ENCODE measurements at places on chromosomes 6 and 20.
A peak's percentile ranks its signal among the peaks of the same experiment; 100 is the strongest.

- DNase-seq = no peak
Observed at GRCh38 chr20:37366743-37367142, 20.8 kb downstream of the SRC start.

- DNase-seq = no peak
Observed at GRCh38 chr20:58549231-58550209, 34.3 kb upstream of the APCDD1L start.

DNA sequence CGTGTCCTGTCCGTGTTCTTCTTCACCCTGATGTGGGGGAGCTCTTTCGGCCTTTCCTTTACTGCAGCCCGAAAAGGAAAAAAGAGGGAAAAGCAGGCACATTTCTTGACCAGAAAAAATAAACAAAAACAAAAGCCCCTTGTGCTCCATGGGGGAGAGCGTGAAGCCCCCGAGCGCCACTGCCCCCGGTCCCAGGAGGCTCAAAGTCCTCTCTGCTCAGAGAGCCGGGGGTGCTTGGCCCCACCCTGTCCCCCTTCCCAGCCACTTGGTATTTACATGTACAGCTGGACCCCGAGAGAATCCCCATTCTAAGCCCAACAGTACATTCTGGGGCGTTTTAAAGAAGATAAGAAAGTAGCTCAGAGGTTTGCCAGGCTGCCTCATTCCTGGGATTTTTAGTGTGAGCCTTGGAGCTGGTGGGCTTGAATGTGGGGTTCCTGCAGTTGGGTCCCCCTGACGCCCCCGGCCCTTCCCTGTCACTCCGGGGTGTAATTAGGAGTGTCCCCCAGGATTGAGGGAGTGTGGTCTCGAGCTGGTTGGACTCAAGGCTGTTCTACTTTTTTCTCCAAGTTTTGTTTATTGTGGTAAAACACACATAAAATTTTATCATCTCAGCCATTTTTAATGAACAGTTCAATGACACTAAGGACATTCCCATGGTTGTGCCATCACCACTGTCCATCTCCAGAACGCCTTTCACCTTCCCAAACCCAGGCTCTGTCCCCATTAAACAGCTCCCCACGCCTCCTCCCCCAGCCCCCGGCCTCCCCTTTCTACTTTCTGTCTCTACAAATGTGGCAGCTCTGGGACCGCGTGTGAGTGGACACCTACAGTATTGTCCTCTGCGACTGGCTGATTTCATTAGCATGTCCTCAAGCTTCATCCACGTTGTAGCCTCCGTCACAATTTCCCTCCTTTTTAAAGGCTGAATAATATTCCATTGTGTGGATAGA lies 55.7 kb upstream of the BHLHE23 start:
- no peak for DNase-seq

DNA sequence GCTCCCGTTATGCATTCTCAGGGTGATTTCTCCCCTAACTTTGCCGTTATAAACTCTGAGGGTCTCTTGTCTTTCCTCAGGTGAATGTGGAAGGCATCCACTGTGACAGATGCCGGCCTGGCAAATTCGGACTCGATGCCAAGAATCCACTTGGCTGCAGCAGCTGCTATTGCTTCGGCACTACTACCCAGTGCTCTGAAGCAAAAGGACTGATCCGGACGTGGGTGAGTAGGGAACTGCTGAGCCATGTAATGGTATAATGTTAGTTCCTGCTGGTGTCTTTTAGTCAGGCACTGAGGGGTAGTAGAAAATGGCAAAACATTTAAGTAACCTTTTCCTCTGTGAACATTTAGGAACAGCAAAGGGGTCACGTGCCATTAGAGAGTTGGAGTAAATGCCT lies 395.4 kb downstream of the ARHGAP18 start:
- DNase-seq = peak; percentile 14

DNA sequence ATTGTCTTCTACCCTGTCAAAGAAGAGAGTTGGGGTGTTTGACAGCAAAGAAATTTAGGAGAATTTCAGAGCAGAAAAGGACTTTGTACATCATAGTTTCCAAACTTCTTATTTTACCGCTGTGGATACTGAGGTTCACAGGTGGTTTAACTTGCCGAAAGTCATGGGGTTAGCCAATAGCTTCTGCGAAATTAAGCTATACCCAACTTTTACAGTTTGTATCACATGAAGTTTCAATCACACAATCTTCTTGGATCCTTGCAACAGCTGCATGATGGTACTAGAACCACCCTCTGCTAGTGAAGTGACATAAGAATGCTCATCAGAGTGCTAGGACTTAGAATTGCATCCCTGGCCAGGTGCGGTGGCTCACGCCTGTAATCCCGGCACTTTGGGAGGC lies 345.5 kb downstream of the CD83 start:
- no peak for DNase-seq

- no peak for DNase-seq
Observed at GRCh38 chr6:63882208-63882607, 246.6 kb downstream of the PHF3 start.

DNA sequence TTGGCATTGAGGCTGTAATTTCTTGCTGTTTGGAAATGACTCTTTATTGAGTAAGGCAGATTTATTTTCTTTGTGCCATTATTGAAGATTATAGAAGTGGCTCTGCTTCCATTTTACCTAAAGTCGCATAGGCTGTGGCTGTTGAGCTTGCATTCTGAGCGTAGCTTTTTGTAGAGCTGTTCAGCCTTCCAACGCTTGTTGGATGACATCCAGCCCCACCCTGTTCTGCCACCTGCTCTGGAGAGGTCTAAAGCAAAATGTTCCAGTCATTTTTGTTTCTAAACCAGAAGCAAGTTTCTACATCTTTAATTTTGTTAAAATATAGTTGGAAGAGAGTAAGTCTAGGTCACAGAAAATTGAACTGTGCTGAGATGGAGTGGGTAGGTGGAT lies 24.4 kb downstream of the UST start:
- DNase-seq = no peak

GRCh38 chr20:22315073-22315472 lies 269.3 kb downstream of the FOXA2 start:
- DNase-seq = no peak

GRCh38 chr6:139017227-139017626 lies 11.3 kb upstream of the ABRACL start:
- DNase-seq = peak; percentile 33

- DNase-seq = no peak
Observed at GRCh38 chr20:19265646-19266374, 53.4 kb downstream of the SLC24A3 start.

DNA sequence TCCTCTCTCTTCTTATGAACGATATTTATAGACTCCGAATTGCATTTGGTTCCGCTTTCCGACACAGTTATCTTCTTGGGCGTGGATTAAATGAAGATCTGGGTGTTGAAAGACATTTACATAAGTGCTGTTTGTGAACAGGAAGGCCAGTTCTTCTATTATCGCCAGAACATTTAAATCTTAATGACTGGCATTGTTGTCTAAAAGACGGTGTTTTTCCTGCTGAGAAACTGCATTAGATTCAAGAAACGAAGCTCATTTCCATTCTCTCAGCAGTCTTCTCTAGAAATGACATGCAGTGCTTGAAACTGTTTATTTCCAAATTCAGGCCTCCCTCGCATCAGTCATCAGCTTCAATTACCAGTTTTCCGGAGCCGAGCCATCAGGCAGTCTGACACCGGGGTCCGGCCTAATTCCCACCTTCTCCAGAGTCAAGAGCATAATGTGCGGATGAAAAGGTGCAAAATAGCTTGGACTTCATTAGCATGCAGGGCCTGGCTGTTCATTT lies 16.0 kb downstream of the LINC00237 start:
- peak; percentile 47 for DNase-seq

DNA sequence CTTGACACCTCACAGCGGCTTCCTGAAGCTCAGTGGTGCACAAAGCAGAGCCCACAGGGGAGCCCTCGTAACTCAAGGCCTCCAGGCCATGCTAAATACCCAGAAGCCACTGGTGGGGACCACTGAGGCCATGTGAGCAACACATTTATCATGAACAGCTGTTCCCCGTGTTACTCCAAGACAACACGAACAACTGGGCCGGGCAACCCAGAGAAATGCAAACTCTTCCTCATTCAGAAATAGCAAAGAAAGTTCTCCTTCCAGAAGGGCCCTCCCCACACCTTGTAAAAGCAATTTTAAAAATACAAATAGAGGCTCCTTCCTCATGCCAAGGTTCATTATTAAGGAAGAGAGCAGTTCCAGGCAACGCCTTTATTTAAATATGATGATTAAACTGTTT lies 36.3 kb upstream of the SLCO4A1 start:
- DNase-seq = no peak

- no peak for DNase-seq
Observed at GRCh38 chr20:62059920-62060630, 5.6 kb downstream of the TAF4 start.

GRCh38 chr20:33651562-33652048 lies 10.5 kb upstream of the C20orf144 start:
- DNase-seq = no peak

All from midbrain (tissue), 1 donor.